Vagina (tissue), 2 donors: ENCODE measurements at places on chromosomes 4 and X.
A peak's percentile ranks its signal among the peaks of the same experiment; 100 is the strongest.

GRCh38 chrX:1012678-1013300 is 199.7 kb downstream of the CRLF2 start:
- H3K27me3 ChIP-seq, result no peaks in the 10 kb centered on the region
- H3K36me3 ChIP-seq, result no peaks in the 10 kb centered on the region
- no peaks in the 10 kb centered on the region for H3K4me1 ChIP-seq

- H3K27me3 ChIP-seq, result no peaks in the 10 kb centered on the region
- no peak for DNase-seq
- H3K4me1 ChIP-seq, result no peaks in the 10 kb centered on the region
- no peak overlapping the region for H3K4me3 ChIP-seq
- peaks cover 36% of the 10 kb centered on the region for H3K36me3 ChIP-seq
Observed at GRCh38 chr4:5656415-5656814, 51.9 kb downstream of the EVC2 start.

GRCh38 chr4:122005064-122005755 is 53.4 kb upstream of the TRPC3 start:
- H3K27ac ChIP-seq, result no peak overlapping the region
- no peaks in the 10 kb centered on the region for H3K27me3 ChIP-seq
- H3K36me3 ChIP-seq, result no peaks in the 10 kb centered on the region
- no peaks in the 10 kb centered on the region for H3K4me1 ChIP-seq

- peaks cover 48% of the 10 kb centered on the region for H3K4me1 ChIP-seq
- H3K27me3 ChIP-seq, result peaks cover 10% of the 10 kb centered on the region
- peak overlapping the region; percentile 43 for H3K27ac ChIP-seq
- peak overlapping the region; percentile 55 for H3K4me3 ChIP-seq
- no peaks in the 10 kb centered on the region for H3K36me3 ChIP-seq
- DNase-seq, result no peak
Observed at GRCh38 chr4:133152330-133152821, 3.3 kb downstream of the PCDH10 start.

GRCh38 chr4:76990288-76991080 is 40.9 kb downstream of the SEPTIN11 start:
- no peak overlapping the region for H3K4me3 ChIP-seq
- peaks cover 16% of the 10 kb centered on the region for H3K4me1 ChIP-seq
- no peaks in the 10 kb centered on the region for H3K27me3 ChIP-seq
- no peak for DNase-seq

GRCh38 chr4:104901438-104901837 is 245.2 kb upstream of the TET2 start:
- no peak overlapping the region for H3K27ac ChIP-seq
- H3K36me3 ChIP-seq, result no peaks in the 10 kb centered on the region
- H3K27me3 ChIP-seq, result no peaks in the 10 kb centered on the region
- no peak for DNase-seq

DNA sequence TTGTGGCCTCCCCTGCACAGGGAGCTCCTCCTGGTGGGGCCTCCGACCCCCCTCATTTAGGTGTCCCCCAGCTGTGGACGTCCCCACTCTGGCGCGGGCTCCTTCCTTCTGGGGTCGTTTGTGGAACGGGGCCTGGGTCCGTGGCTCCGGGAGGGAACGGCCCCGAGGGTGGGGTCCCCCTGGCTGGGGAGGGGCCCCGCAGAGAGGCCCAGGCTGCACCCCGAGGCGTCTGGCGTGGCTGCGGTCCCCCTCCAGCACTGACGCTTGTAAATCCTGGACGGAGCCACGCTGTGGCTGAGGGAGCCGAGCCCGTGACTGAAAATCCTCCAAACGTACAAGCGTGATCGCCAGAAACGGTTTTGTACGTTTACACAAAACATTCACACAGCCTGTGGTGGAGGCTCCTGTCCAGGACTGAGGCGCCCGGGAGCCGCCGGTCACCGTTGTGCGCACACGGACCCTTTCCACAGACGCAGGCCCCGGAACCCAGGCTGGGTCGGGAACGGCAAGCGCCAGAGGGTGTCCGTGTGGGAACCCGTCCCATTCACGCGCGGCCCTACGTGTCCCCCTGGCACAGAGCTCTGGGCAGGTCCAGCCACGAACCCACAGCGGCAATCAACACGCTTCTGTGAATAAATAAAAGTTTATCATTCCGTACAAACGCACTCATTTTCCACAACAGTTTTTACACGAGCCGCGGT is 15.2 kb upstream of the GTPBP6 start:
- peaks cover 13% of the 10 kb centered on the region for H3K4me1 ChIP-seq
- no peak for DNase-seq
- H3K4me3 ChIP-seq, result no peak overlapping the region

- peak within 1 kb of the TSS; percentile 46 for H3K4me3 ChIP-seq
- peak within 1 kb of the TSS; percentile 64 for H3K27ac ChIP-seq
- no peaks in the 10 kb centered on the region for H3K27me3 ChIP-seq
- H3K36me3 ChIP-seq, result no peaks in the 10 kb centered on the region
- no peak for DNase-seq
Observed at GRCh38 chrX:66638591-66639500, at the start of gene EDA2R. Gene EDA2R, minus strand, starts transcription at chrX:66639078. Its CDS starts 23,058 bp downstream, at chrX:66616020.

DNA sequence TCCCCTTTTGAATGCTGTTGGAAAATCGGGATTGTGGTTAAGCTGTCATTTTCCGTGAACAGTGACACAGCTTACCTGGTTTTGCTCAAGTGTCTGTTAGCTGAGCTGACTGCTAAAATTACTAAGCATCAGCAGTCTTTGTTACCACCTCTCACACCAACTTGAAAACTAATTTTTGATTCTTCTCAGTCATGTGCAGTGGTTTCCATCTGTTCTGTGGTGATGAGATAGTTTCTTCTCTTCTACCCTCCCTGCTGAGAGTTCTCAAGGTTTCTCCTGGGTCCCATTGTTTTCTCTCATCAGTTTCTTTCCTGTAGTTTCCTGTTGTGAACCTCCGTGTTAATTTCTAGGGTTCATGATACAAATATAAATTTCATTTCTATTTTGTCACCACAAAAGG is 225.6 kb downstream of the ARHGAP10 start:
- no peak for DNase-seq
- H3K27ac ChIP-seq, result no peak overlapping the region
- no peaks in the 10 kb centered on the region for H3K36me3 ChIP-seq
- no peaks in the 10 kb centered on the region for H3K27me3 ChIP-seq
- peaks cover 32% of the 10 kb centered on the region for H3K4me1 ChIP-seq

- no peaks in the 10 kb centered on the region for H3K4me1 ChIP-seq
- H3K4me3 ChIP-seq, result no peak overlapping the region
- no peaks in the 10 kb centered on the region for H3K27me3 ChIP-seq
- DNase-seq, result no peak
- no peaks in the 10 kb centered on the region for H3K36me3 ChIP-seq
Observed at GRCh38 chrX:12657881-12658280, 133.3 kb upstream of the PRPS2 start.

DNA sequence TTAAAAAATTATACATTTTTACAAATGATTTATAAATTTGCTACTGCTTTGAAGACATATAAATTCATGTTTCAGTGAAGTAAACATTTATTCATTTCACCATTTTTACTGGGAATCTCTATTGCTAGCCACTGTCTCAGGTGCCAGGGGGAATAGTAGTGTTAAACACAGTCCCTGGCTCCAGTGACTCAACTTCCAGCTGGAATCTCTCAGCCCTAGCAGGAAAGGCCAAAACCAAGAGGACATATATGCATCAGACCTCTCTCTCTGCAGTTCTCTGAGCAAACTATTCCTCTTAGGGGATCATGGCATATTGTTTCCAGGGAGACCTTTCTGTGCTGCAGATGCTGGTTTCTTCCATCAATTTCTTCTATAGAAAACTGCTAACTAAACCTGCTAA is 1009.0 kb upstream of the LCORL start:
- no peak overlapping the region for H3K4me3 ChIP-seq
- no peaks in the 10 kb centered on the region for H3K36me3 ChIP-seq
- no peak for DNase-seq
- H3K27me3 ChIP-seq, result no peaks in the 10 kb centered on the region
- H3K27ac ChIP-seq, result no peak overlapping the region

DNA sequence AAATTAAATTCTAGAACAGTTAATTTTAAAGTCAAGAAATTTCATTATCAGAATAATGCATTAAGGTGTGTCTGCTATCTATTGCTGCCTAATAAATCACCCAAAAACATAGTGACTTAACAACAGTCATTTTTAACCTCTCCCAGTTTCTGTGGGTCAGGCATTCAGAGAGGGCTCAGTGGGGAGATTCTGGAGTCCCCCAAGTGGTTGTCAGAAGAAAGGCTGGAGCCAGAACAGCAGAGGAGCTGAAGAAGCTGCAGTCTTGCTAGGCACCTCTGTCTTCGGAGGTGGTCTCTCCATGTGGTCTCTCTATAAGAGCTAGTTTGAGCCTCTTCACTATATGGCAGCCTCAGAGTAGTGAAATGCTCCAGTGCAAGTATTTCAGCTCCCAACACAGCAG is 9.3 kb upstream of the HOPX start:
- H3K36me3 ChIP-seq, result no peaks in the 10 kb centered on the region
- H3K27ac ChIP-seq, result no peak overlapping the region
- no peak overlapping the region for H3K4me3 ChIP-seq
- DNase-seq, result no peak
- no peaks in the 10 kb centered on the region for H3K27me3 ChIP-seq
- H3K4me1 ChIP-seq, result no peaks in the 10 kb centered on the region

- H3K4me1 ChIP-seq, result no peaks in the 10 kb centered on the region
- H3K36me3 ChIP-seq, result no peaks in the 10 kb centered on the region
- no peaks in the 10 kb centered on the region for H3K27me3 ChIP-seq
- no peak overlapping the region for H3K27ac ChIP-seq
Observed at GRCh38 chrX:104315555-104315954, 60.8 kb upstream of the ESX1 start.

- no peaks in the 10 kb centered on the region for H3K27me3 ChIP-seq
- DNase-seq, result no peak
- no peak overlapping the region for H3K27ac ChIP-seq
- H3K4me1 ChIP-seq, result no peaks in the 10 kb centered on the region
- no peak overlapping the region for H3K4me3 ChIP-seq
Observed at GRCh38 chr4:168453146-168453545, 27.1 kb downstream of the DDX60L start.

GRCh38 chrX:16558489-16558888 is 91.5 kb upstream of the S100G start:
- no peak for DNase-seq
- H3K4me1 ChIP-seq, result no peaks in the 10 kb centered on the region
- H3K4me3 ChIP-seq, result no peak overlapping the region
- no peaks in the 10 kb centered on the region for H3K36me3 ChIP-seq
- H3K27ac ChIP-seq, result no peak overlapping the region

- H3K27me3 ChIP-seq, result no peaks in the 10 kb centered on the region
- no peaks in the 10 kb centered on the region for H3K36me3 ChIP-seq
- no peak for DNase-seq
- no peak overlapping the region for H3K4me3 ChIP-seq
- no peaks in the 10 kb centered on the region for H3K4me1 ChIP-seq
Observed at GRCh38 chrX:8773117-8773516, 28.1 kb downstream of the FAM9A start.

- H3K4me1 ChIP-seq, result no peaks in the 10 kb centered on the region
- no peak overlapping the region for H3K27ac ChIP-seq
- no peaks in the 10 kb centered on the region for H3K36me3 ChIP-seq
- H3K27me3 ChIP-seq, result no peaks in the 10 kb centered on the region
- no peak for DNase-seq
Observed at GRCh38 chr4:61212788-61213187, 12.7 kb downstream of the ADGRL3 start.

GRCh38 chr4:112185740-112186670 is 40.8 kb downstream of the FAM241A start:
- H3K27me3 ChIP-seq, result no peaks in the 10 kb centered on the region
- H3K4me1 ChIP-seq, result no peaks in the 10 kb centered on the region
- no peaks in the 10 kb centered on the region for H3K36me3 ChIP-seq
- H3K27ac ChIP-seq, result no peak overlapping the region

DNA sequence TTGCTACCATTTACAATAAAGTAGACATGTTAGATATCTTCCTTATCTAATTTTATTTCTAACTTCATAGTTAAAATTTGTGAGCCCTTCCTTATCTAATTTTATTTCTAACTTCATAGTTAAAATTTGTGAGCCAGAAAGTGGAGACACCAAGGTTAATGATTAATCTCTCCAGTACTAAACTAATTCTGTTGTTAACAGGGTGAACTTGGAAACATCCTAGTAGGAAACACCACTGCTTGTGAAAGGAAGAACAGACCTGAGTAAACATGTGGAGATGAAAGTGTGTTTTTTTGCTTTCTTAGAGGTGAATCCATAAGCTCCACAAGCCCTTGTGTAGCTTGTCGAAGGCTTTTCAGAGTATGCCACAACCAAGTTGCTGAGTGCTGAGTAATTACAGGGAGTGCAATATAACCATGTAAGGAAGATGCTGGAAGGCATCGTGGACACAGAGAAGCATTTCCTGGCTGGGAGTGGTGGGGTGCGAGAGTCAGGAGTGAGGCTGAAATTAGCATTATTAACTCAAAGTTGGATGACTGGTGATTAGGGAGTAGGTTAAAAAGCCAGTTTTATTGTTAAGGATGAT is 118.6 kb upstream of the NEIL3 start:
- peak overlapping the region; percentile 4 for H3K4me3 ChIP-seq
- DNase-seq, result no peak
- H3K36me3 ChIP-seq, result no peaks in the 10 kb centered on the region
- no peaks in the 10 kb centered on the region for H3K4me1 ChIP-seq
- no peaks in the 10 kb centered on the region for H3K27me3 ChIP-seq

GRCh38 chr4:44046491-44046890 is 402.1 kb downstream of the KCTD8 start:
- H3K27ac ChIP-seq, result no peak overlapping the region
- no peak for DNase-seq
- H3K4me3 ChIP-seq, result no peak overlapping the region
- no peaks in the 10 kb centered on the region for H3K36me3 ChIP-seq

DNA sequence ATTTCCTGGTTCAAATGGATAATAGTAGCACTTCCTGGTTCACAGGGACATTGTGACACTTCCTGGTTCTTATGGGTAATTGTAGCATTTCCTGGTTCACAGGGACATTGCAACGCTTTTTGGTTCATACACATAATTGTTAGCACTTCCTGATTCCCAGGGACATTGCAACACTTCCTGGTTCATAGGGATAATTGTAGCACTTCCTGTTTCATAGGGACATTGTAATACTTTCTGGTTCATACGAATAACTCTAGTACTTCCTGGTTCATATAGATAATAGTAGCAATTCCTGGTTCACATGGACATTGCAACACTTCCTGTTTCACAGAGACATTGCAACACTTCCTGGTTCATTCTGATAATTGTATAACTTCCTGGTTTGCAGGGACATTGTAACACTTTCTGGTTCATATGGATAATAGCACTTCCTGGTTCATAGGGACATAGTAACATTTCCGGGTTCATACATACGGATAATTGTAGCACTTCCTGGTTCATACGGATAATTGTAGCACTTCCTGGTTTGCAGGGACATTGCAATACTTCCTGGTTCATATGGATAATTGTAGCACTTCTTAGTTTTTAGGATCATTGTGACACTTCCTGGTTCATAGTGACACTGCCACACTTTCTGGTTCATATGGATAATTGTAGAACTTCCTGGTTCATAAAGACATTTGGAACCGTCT is 61.6 kb upstream of the CD99 start:
- no peaks in the 10 kb centered on the region for H3K4me1 ChIP-seq
- H3K27ac ChIP-seq, result no peak overlapping the region
- no peaks in the 10 kb centered on the region for H3K27me3 ChIP-seq
- H3K4me3 ChIP-seq, result no peak overlapping the region

- no peak for DNase-seq
- H3K27ac ChIP-seq, result no peak overlapping the region
- H3K36me3 ChIP-seq, result no peaks in the 10 kb centered on the region
Observed at GRCh38 chr4:72604324-72604723, 35.3 kb upstream of the ADAMTS3 start.

GRCh38 chr4:127239902-127240763 is 392.6 kb upstream of the INTU start:
- no peaks in the 10 kb centered on the region for H3K36me3 ChIP-seq
- H3K27ac ChIP-seq, result no peak overlapping the region
- DNase-seq, result no peak
- no peak overlapping the region for H3K4me3 ChIP-seq
- H3K4me1 ChIP-seq, result no peaks in the 10 kb centered on the region
- H3K27me3 ChIP-seq, result no peaks in the 10 kb centered on the region
